ENCODE measurements at places on chromosomes 2 and 18.

- DNase-seq, result no peak
Measured at GRCh38 chr2:98060277-98060676, 26.7 kb upstream of the VWA3B start.

DNA sequence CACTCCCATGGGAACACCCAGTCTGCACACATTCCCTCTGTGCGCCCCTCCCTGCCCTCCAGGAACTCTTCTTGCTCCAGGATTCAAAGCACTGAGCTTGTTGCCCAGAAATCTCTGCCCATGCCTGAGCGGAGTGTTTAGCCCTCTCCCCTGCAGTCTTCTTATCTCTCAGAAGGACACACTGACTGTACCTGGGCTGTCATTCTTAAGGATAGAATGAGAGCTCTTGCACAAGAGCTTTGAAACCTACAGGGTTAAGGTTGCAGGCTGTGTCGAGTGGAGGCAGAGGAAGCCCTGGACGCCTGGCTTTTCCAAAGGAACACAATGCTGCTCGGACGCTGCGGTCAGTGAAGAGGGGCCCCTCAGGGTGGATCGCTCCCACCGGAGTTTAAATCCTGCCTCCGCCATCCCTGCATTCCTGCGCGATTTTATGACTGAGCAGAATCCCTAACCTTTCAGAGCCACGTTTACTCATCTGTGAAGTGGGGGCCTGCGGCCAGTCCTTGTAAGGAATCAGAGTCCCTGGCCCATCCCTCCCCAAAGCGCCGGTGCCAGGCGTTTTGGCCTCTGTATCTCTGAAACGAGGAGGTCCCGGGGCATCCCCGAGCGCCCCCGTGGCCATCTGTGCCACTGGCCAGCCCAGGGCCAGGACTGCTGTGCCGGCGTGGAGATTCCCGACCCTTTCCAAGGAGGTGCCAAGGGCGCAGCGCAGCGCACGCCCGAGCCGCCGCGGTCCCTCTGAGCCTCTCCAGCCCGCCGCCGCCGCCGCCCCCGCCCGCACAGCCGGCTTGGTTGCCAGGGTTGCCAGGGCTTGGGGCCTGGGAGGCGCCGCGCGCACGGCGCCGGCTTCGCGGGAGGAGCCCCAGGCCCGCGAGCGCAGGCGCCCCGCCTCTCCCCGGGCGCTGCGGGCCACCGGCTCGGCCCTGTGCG is 58.9 kb downstream of the FAM168B start:
- no peak for DNase-seq

GRCh38 chr2:169095621-169096105 is 26.3 kb downstream of the DHRS9 start:
- DNase-seq, result peak; percentile 71

DNA sequence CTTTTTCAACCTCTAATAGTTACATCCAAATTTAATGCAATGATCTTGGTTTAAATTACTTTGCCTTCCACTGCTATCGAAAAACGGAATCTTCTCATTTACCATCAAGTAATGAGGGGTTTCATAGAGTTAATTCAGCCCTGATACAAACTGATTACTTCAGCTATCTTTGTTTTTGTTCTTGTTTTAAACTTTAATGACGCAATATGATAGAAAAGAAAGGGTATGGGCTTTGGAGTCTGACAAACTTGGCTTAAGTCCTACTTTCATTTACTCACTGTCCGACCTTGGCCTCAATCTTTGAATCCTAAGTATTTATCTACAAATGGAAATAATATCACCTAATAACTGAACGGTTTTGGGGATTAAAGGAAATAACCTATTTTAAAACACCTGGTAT is 16.1 kb downstream of the ADAM17 start:
- DNase-seq, result no peak

DNA sequence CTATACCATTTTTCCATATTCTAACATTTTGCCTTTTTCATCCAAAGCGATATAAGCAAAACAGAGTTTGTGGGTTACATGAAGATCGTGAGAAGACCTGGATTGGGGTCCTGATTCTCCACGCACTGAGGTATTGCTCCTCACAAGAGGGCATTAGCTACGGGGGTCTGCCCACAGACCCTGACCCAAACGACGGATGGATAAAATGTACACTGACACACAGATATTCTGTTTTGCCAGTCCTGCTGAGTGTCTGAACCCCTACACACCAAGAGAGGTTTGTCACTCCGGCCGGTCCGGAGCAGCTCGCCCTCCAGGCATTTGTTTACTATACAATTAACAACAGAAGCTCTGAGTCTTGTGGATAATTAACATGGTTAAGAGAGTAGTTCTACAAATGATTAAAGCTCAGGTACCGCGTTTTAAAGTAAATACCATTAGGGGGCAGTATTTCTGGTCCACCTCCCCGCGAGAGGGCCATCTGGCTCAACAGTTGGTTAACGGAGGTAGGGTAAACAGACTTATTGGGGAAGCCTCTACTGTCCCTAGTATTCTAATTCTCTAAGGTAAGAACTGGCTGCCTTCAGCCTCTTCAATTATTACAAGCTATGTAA is 28.4 kb downstream of the SCYGR8 start:
- no peak for DNase-seq

- DNase-seq, result no peak
Measured at GRCh38 chr2:185472574-185472973, 266.0 kb upstream of the FSIP2 start.

- DNase-seq, result no peak
Measured at GRCh38 chr2:69335311-69335710, 51.7 kb downstream of the GFPT1 start.

DNA sequence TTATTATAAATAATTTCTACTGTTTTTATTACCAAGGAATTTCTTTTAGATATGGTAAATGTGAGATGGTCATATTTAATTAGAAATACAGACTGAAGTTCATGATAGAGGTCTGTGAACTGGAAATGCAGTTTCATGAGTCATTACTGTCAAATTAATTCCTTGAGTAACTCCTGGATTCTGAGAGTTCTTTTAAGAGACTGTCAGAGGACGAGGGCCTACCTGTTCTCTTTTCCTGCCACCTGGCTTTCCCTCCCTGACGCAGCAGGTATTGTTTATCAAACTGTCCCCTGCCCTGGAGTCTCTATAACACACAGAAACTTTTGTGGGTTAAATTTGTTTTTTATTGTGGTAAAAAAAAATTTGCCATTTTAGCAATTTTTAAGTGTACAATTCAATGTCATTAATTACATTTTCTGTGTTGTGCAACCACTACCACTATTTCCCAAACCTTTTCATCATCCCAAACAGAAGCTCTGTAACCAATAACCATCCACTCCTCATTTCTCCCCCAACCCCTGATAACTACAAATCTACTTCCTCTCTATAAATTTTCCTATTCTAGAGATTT is 142.6 kb downstream of the DIS3L2 start:
- no peak for DNase-seq

GRCh38 chr2:18401471-18401870 is 159.0 kb downstream of the RDH14 start:
- no peak for DNase-seq

DNA sequence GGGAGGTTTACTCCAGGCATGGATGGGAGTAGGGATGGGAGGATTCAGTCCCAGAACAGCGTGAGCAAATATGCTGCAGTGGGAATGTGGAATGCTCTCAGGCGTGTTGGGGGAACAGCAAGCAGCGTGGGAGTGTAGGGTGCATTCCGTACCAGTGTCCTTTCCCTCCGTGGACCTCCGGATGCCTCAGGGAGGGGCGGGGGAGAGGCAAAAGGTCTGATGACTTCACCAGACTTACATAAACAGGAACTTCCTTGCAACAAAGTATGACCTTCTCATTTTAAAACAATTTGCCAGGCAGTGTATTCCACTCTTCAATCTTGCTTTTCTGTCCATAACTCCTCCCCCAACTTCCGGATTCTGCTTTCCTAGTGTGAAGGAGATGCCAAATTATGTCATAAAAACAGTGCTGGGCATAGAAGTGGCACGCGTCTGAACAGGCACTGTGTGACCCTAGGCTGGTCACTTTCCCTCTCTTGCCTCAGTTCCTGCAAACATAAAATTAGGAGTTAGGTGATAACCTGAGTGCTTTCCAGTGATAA is 36.9 kb downstream of the RPL37A start:
- no peak for DNase-seq

GRCh38 chr2:207252979-207253645 is 87.4 kb upstream of the KLF7 start:
- DNase-seq, result no peak

GRCh38 chr2:240351826-240352426 is 83.5 kb upstream of the GPC1 start:
- DNase-seq, result no peak

GRCh38 chr18:49051311-49051967 is 100.7 kb upstream of the SMAD7 start:
- no peak for DNase-seq

DNA sequence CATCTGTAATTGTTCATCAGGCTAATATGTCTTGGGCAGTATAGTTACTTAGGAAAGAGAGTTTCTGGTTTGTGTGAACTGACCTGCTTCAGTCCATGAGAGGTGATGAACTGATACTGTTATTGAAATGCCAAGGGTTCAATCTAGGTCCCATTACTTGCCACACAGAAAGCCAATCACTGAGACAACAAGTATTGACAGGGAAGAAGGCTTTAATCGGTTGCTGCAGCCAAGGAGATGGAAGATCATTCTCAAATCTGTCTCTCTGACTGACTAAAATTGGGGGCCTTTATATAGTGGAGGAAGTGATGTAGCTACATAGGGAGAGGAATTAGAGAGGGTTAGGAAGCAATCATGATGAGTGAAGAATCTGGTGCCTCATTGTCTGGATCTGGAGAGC is 19.9 kb upstream of the FAM98A start:
- DNase-seq, result no peak

DNA sequence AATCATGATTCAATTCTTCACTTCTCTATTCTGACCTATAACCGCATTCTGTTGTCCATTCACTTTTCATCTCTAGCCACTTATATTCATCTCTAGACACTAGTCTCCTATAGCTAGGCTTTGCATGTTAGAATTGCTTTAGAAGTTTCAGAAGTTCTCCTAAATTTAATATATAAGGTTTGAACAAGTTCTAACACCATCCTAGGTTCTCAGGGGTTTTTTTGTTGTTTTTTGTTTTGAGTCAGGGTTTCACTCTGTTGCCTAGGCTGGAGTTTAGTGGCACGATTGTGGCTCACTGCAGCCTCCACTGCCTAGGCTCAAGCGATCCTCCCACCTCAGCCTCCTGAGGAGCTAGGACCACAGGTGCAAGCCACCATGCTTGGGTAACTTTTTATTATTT is 19.9 kb downstream of the WDSUB1 start:
- DNase-seq, result no peak

- DNase-seq, result no peak
Measured at GRCh38 chr2:181407171-181407570, 50.0 kb upstream of the ITGA4 start.

DNA sequence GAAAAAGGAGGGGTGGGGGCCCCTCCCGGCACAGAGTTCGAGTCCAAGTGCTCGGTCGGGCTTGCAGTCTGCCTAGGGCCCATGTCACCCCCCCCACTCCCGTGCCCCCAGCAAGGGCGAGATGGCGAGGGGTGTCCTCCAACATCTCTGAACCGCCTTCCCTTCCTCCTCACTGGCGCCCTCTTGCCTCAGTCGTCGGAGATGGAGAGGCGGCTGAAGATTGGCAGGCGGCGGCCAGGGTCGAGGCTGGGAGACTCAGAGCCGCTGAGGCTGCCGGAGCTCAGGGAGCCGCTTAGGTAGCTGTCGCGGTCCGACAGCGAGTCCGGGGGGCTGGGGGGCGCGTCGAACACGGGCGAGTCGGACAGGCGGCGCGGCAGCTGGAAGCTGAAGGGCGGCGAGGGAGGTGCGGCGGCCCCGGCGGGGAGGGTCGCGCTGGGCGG is 2.3 kb downstream of the ZFP36L2 start:
- DNase-seq, result peak; percentile 81

GRCh38 chr2:53786352-53786704 is 425 bp downstream of the ASB3 start:
- peak; percentile 40 for DNase-seq

- DNase-seq, result no peak
Measured at GRCh38 chr2:95061601-95062183, 36.2 kb downstream of the MAL start.

DNA sequence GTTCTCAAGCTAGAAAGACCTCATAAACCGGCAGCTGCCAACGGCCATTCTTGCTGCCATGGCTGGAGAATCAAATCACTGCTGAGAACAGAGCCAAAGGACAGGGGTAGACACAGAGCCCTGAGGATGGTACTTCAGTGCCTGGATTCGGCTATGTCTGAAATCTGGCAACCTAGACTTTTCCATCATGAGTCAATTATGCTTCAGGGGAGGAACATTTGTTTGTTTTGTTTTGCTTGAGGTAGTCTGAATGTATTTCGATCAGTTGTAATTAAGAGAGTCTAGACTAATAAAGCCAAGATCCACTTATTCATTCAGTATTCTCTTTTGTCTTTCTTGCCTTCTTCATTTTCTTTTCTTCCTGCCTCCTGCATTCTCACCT is 122.8 kb upstream of the SH3BP4 start:
- no peak for DNase-seq

- peak; percentile 16 for DNase-seq
Measured at GRCh38 chr18:63949068-63949737, at the start of gene HMSD. TSS of gene HMSD (plus strand) at chr18:63949301. CDS start at chr18:63953456, 4,155 bp downstream.

- DNase-seq, result no peak
Measured at GRCh38 chr2:96341641-96342040, 6.1 kb downstream of the NCAPH start.

- no peak for DNase-seq
Measured at GRCh38 chr18:45589356-45590035, 25.8 kb upstream of the SLC14A2 start.

DNA sequence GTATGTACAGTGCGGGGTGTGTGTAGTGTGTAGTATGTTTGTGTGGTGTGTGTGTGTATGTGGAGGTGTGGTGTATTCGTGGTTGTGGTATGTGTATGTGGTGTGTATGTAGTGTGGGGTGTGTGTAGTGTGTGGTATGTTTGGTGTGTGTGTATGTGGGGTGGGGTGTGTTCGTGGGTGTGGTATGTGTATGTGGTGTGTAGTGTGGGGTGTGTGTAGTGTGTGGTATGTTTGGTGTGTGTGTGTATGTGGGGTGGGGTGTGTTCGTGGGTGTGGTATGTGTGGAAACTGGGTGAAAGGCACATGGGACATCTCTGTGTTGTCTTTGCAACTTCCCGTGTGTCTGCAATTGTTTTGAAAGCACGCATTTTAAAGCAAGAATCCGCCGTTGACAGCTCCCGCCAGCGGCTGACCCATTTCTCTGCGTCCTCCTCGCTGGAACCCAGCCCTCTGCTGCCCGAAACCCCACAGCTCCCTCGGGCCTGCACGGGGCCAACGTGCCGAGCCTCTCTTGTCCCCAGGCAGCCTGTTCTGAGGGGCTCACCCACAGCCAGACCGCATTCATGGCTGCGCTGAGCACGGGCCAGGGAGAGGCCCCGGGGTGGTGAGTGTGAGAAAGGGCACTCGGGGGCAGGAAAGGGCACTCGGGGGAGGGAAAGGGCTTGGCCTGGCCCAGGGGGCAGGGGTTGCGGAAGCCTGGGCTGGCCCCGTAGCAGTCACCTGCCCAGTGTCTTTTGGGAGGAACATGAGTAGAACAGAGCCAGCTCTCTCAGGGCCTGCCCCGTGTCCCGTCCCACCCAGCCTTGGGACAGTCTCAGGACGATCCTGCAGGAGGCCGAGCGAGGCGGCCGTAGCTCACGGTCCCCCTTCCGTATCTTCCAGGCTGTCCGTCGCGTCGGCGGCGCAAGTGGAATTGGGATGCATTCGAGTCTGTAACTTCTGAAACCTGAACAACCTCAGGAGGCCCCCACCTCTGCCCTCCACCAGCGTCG is 61.4 kb downstream of the TWIST2 start:
- no peak for DNase-seq
